Myocyte (in vitro differentiated cells): ENCODE measurements at places on chromosomes 2 and 18. TPM values are rescaled to one million over a fixed set of nuclear protein-coding genes. Genes with fewer than 3 reads are reported as not detected.

- DNase-seq, result no peak
These were observed 34.8 kb downstream of the SEMA4F start for GRCh38 chr2:74688881-74689280.

DNA sequence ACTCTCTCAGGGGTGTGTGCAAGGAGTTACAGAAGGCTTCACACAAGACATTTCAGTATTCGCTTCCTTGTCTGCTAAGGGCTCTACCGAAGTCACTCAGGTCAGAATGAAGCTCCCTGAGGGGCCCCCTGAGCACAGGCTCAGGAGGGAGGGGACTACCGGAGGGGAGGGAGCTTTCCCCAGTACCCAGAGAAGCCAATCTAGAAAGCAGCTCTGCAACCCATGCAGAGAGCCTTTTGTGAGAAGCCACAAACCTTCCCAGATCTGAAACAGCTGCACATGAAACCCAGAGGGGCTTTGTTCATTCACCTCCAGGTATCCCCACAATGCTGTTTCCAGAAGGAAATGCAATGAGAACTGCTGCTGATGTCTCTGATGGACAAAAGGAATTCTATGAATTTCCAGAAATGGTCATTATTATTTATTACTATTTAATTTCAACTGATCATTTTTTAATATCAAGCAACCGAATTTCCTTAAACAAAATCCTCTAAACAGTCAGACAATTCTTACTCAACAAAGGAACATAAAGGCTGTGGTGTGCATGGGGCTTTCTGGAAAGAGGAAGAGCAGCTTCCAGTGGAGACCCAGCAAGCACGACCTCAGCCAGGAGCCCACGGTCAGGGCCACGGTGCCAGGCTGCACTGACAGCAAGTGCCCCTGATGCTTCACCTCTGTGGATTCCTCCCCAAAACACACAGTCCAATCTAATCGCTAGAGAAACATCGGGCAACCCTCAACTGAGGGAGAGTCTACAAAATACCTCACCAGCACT lies 42.0 kb downstream of the NDUFA10 start:
- DNase-seq, result peak; percentile 26

The ATP8B1 gene
- total RNA-seq, result 3.9 and 7.2 TPM in 2 replicates

GRCh38 chr2:118300832-118301231 lies 212.6 kb downstream of the INSIG2 start:
- DNase-seq, result no peak

DNA sequence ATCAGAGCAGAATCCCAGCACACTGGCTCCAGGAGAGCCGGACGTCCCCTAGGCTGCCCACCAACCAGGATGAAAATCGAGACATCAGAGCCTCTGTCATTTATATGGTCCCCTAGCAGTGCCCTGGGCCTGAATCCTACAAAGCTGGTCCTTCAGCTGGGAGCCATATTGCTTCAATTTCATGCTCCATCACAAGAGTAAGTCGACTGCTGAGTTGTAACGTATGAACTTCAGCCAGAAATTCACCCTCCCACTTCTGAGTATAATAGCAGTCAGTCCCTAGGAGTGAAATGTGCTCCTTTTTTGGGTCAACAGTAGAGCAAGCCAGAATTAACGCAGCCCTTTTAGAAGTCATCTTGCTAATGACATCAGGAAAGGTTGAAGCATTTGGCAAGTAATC lies 126.4 kb downstream of the CCBE1 start:
- no peak for DNase-seq

GRCh38 chr2:237194081-237194480 lies 108.4 kb downstream of the COPS8 start:
- no peak for DNase-seq

DNA sequence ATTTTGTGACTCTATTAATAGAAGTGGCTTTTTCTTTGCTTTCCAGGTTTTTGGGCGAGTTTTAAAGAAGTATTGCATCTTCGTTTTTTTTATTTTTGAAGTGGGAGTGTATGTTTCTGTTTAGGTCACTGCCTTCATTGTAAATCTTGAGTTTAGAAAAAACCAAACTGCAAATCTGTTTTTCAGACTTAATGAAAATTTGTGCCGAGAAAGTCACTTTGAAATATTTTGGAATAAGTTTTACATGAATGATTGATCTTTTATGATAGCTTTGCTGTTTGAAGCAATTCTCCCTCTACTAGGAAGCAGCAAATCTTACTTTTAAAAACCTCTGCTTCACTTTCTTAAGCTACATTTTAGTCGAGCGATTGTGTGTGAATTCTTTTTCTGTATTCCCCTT lies 2.2 kb downstream of the SMAD4 start:
- no peak for DNase-seq

DNA sequence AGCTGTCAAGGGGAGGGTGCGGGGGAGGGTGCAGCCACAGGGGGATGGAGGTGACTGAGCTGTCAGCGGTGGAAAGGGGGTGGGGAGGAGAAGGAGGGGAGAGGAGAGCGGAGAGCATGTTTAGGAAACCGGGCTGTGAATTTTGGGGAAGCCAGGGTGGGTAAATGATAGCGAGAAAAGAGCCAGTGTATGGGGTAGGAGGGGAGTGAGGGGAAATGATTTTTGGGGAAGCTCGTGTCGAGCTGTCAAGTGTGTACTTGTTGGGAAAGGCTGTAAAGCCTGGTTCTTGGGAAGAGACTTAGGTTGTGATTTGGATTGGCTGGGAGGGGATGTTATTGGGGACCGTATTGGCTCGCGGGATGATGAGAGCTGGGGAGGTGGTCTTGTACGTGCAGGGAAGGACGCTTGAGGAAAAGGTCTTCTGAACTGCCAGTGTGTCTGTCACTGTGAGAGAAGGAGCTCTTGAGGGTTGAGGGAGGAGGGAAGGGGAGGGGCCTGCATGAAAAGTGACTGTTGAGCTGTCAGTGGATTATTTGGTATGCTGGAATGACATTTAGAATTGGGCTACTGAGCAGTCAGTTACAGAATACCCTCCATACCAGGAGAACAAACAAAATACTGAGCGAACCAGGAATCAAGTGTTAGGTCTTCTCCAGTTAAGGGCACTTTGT lies 1.0 kb downstream of the UBR3 start:
- peak; percentile 70 for DNase-seq

The DUSP19 gene
- 5.3 and 5.9 TPM in 2 replicates for total RNA-seq

The CTNNA2 gene
- 1.4 and 2.7 TPM in 2 replicates for total RNA-seq

The CKAP2L gene
- 0.05 and 2.0 TPM in 2 replicates for total RNA-seq

The FOXI3 gene
- not detected in 2 replicates for total RNA-seq

DNA sequence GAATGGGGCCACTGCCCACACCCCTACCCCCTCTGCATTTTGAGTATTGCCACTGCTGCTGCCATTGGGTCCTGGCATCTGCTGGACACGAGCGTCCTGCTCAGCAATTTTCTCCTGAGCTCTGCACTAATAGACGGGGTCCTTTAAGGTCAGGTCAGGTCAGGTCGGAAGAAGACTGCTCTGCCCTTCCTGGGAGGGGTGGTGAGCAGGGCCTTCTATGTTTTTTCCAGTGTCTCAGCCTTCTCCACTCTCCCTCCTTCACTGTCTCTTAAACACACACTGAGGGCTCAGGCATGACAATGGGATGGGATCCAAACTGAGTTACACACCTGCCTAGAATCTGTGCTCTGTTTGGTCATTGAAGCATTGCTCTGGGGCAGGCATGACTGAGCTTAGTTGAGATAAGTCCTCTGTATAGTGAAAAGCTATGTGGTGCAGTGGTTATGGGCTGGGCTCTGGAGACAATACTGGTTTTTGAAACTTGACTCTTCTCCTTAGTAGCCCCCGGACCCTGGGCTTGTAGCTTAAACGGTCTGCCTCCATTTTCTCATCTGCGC lies 10.6 kb downstream of the MYO1B start:
- no peak for DNase-seq

- peak; percentile 4 for DNase-seq
These were observed 37.7 kb downstream of the NETO1 start for GRCh38 chr18:72830109-72830508.
